ENCODE measurements at places on chromosomes 1 and 21. TPM values are rescaled to one million over a fixed set of nuclear protein-coding genes. Genes with fewer than 3 reads are reported as not detected.
A peak's percentile ranks its signal among the peaks of the same experiment; 100 is the strongest.

DNA sequence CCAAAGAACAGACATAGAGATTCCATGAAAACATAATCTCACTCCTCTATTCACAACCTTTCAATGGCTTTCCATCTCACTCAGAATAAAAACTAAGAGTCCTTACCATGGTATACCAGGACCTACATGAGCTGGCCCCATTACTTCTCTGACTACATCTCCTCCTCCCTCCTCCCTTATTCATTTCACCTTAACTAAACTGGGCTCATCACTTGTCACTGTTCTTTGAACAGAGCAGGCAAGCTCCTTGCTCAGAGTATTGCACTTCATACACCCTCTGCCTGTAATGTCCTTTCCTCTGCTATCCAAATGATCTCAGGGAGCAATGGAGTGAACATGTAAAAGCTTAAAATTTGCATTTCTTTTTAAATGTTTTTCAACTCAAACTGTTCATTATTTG is 142.0 kb downstream of the MRPL39 start:
- no peak for DNase-seq

DNA sequence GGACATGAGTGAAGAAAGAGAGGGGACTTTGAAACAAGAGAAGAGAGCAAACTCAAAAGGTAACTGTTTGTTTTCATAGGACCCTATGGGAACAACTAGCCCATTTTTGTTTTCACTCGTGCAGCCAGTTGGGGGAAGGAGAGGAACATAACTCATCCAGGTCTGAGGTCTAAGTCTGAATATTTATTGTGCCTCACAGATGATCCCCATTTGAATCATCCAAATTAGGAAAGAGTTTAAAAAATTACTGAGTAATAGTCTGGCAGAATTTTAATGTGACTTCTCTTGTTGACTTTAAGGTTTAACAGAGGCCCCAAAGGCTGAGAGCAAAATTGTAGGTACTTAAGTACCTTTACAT is 10.4 kb upstream of the TSPAN2 start:
- no peak for DNase-seq

DNA sequence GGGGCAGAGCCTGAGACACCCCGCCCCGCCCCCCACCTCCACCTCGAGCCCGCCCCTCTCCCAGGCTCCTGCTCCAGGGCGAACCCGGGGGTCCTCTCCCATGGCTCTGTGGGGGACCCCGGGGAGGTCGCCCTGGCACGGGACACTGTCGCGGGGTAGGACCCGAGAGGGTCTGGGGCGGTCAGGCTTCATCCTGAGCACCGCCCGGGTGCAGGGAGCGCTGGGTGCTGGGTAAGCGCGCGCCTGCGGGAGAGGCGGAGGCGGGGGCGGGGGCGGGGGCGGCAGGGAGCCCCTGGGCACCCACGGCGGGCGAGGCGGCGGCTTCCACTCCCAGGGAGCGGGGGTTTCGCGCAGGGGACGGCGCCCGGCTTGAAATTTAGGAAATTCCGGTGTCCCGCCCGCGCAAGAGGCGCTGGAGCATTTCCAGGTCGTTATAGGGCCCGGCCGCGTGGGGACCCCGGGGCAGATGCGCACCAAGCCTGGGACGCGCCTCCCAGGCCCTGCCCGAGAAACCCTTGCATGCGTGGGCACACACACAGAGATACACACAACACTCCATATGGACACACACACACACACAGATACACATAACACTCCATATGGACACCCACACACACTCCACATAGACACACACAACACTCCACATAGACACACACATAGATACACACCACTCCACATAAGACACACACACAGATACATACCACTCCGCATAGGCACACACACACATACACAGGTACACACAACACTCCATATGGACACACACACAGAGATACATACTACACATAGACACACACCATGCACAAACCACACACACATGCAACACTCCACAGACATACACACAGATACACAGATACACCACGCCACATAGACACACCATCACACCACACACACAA is 48.7 kb upstream of the SLC19A1 start:
- peak; percentile 79 for DNase-seq

GRCh38 chr1:181646710-181647109 is 163.4 kb downstream of the CACNA1E start:
- DNase-seq: no peak

DNA sequence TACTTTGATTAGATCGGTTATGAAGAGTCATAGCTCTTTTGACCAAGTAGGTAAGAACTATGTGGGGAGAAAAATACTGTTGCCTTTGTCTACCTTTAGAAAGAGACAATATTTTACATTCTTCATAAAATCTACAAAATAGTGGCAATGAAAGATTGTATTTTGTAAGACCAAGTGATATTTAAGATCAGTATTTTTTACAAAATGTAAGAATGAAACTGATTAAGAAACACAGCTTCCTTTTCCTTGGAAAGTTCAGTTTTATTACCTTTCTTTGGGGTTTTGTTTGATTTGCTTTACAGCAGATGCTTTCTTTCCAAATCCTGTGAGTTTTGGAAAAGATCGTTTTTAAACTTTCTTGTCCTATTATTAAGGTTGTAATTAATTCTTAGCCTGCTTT is 69.8 kb downstream of the SLC35A3 start:
- peak; percentile 58 for DNase-seq

DNA sequence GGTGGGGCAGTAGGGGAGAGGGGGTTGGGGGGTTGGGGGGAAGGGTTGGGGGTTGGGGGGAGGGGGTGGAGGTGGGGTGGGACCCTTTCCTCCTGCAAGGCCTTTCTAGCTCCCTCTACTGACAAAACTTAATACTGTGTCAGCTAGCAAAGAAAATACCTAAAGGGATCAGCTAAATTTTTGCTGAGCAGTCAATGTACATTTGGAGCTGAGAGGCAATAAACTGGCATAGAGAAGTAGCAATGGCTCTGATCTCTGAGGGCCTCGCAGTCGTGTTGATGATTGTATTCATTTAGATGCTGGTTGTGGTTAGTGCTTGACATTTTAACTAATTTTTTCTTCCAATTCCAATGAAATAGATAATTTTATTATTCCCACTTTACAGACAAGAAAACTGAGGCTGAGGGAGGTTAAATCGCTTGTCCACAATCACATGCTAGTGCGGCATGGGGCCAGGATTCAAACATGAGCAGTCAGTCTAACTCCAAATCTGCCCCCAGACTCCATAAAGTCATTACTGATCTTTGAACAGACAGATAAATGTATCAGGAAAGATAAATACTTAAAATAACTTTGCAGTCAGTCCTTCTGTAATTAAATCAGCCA is 357.1 kb downstream of the DISC1 start:
- DNase-seq: no peak

DNA sequence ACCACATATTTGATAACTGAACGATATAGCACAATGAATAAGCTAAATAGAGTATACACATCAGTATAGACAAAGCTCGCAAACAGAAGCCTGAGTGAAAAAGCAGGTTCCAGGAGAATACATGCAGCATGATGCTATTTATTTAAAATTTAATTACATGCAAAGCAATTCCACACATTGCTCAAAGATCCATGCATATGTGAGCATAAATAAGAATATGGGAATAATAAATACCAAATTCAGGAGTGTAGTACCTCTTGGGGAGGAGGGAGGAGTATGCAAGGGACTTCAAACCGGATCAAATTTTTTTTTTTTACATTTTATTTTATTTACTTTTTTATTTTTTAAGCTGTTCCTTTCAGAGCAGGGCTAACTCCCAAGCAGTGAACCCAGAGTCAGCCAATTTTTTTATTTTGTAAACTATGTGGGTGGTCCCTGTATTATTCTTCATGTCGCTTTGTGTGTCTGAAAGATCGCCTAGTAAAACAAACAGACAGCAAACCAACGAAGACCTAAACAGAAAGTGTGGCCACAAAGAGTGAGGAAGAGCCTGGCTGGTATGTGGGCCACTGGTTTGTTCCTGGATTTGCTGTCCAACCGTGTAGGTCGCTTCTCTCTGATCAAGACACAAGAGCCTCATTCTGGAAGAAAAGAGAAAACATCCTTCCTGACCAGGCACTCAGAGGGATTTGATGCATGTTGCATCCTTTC is 4.2 kb upstream of the SHISAL2A start:
- no peak for DNase-seq

GRCh38 chr1:54099061-54099610 is 45.7 kb downstream of the TCEANC2 start:
- no peak for DNase-seq

DNA sequence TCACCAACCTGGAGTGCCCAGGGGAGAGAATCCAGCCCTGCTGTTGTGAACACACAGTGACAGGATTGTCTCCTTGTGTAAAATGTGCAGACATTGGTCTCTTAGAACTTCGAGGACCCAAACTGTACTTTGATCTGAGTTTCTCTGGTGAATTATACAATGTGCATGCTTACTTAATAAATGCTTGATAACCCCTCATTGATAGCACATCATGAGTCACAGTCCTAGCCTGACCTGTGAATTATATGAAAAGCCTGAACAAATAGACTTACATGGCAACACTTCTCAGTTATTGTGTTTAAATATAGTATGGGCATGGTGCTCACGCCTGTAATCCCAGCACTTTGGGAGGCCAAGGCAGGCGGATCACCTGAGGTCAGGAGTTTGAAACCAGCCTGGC is 22.6 kb downstream of the IFNGR2 start:
- no peak for DNase-seq

GRCh38 chr1:59541161-59541560 is 244.3 kb downstream of the FGGY start:
- DNase-seq: no peak

DNA sequence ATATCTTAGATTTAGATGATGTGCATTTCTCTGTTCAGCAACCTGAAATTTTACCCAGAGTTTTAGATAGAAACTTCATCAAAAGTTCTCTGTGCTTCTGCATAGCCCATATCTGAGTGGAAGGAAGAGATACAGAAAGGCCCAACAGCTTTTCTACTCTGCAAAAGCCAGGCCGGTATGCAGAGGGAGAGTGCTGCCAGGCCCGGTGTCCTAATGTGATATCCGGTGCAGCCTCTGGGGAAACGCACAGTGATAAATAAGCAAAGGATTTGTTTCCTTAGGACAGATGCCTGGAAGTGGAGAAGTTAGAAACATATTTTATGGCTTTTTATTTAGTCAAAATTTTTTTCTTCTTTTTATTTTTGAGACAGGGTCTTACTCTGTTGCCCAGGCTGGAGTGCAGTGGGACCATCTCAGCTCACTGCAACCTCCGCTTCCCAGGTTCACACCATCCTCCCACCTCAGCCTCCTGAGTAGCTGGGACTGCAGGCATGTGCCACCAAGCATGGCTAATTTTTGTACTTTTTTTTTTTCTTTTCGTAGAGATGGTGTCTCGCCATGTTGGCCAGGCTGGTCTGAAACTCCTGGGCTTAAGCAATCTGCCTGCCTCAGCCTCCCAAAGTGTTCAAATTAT is 145.8 kb downstream of the PATJ start:
- no peak for DNase-seq

GRCh38 chr1:15949453-15950245 is 26.3 kb downstream of the ZBTB17 start:
- DNase-seq: peak; percentile 99

DNA sequence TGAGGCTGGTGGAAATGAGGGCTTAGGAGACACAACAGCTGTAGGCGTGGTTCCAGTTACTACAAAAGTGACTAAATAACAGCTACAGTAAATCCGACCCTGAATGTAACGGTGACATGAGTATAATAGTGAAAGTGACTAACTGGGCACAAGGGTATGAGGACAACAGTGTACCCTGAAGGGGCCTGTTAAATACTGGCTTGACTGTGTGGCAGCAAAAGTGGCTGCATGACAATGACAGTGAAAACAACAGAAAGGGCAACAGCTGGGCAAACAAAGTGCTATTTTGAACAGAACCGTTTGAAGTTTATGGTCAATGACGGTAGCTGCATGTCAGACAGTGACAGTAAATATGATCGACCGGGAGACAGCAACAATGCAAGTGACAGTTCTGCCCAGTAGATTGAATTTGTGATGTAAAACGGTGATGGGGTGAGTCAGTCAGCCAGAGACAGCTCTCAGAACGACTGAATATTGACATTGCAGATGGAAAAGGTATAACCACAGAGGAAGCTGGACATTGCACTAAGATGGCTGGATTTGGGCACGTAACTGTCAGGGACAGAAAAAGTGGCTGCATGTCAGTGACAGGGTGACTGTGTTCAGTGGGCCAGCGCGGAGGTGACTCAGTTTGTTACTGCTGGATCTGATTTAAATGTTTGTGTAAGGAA is 1.2 kb upstream of the ZBTB40 start:
- no peak for DNase-seq

- DNase-seq: no peak
Observed at GRCh38 chr1:185565302-185565701, 168.9 kb upstream of the HMCN1 start.

DNA sequence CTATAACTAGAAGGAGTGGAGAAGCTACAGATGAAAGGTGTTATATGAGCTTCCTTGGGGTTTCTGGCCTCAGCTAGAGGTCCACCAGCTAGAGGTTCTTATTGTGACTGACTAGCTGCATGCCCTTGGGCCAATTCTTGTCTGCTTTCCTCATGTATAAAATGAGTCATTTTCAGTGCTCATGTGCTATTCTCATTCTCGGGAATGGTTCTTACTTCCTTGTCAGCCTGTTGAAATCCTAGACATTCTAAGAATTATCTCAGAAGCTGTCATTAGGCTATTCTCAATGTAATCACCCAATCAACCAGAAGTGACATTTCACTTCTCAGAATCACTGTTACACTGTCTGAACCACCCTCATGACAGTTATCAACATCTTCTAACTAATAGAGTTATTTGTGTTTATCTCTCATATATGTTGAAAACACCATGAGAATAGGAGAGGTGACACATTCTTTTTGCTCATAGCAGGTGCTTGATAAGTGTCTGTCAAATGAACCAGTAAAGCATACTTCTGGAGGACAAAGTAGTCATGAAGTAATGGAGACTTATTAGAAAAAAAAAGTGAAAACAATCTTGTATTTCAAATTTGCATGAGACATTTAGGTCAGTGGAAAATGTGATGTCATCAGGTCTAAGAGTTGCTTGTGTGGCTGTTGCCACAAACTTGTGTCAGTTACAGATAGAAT is 122.8 kb upstream of the IVNS1ABP start:
- peak; percentile 78 for DNase-seq

DNA sequence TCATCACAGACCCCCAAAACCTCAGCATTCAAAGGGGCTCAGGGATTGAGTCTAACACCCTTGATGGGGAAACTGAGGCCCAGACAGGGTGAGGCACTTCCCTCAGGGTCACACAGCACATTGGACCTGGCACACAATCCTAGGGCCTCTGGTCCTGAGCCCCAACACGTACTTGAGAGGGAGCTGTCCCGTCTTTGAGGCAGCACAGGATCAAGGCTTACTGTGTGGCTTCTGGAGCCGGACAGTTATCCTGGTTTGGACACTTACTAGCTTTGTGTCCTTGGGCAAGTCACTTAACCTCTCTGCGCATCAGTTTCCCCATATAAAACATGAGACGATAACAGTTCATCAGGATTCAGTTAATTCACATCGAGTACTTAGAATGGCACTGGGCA is 26.5 kb downstream of the RUNX3 start:
- peak; percentile 74 for DNase-seq

The ALX3 gene
- total RNA-seq: not detected

The ARHGAP29 gene
- total RNA-seq: 13.3 TPM

The LCE6A gene
- not detected for total RNA-seq

The ZMPSTE24 gene
- total RNA-seq: 77.2 TPM

The TNFRSF9 gene
- under 0.01 TPM for total RNA-seq

The NSUN4 gene
- 20.3 TPM for total RNA-seq

The TIE1 gene
- not detected for total RNA-seq

The CHRNB2 gene
- not detected for total RNA-seq

The FCRL2 gene
- not detected for total RNA-seq

The BRINP3 gene
- total RNA-seq: not detected

The AIRE gene
- total RNA-seq: not detected

Measured in osteoblast (primary cell).